ENCODE measurements at places on chromosomes 4 and X. TPM values are rescaled to one million over a fixed set of nuclear protein-coding genes. Genes with fewer than 3 reads are reported as not detected.

- H3K4me3 ChIP-seq = peak overlapping the region; percentile 37
- peak; percentile 19 for DNase-seq
- H3K27ac ChIP-seq = peak overlapping the region; percentile 59
- no peaks in the 10 kb centered on the region for H3K27me3 ChIP-seq
Observed at GRCh38 chr4:30802622-30803323, 82.6 kb downstream of the PCDH7 start.

DNA sequence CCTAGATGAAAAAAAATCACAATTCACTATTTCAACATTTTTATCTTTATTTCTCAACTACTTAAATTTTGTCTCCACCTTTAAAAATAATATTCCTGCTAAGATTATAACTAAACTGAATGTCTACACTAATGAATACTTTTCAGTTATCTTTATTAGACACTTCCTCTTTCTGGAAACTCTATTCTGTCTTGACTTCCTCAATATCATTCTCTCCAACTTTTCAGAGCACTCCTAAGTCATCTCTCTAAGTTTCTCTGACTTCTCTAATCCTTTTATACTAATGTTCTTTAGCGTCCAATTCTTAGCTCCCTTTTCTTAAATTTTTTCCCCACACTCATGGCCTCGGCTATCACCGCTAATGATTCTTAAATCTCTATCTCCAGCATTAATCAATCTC lies 374.2 kb downstream of the FBXO8 start:
- H3K27me3 ChIP-seq = no peaks in the 10 kb centered on the region
- no peaks in the 10 kb centered on the region for H3K36me3 ChIP-seq
- no peak for DNase-seq
- H3K4me3 ChIP-seq = no peak overlapping the region
- no peak overlapping the region for H3K27ac ChIP-seq

- no peaks in the 10 kb centered on the region for H3K36me3 ChIP-seq
- H3K4me1 ChIP-seq = no peaks in the 10 kb centered on the region
- no peaks in the 10 kb centered on the region for H3K27me3 ChIP-seq
- H3K27ac ChIP-seq = no peak overlapping the region
- no peak overlapping the region for H3K4me3 ChIP-seq
Observed at GRCh38 chrX:63932006-63932405, 147.0 kb upstream of the ARHGEF9 start.

Gene FSTL5
- polyA plus RNA-seq = not detected

GRCh38 chr4:150746156-150746555 lies 164.2 kb downstream of the MAB21L2 start:
- H3K27me3 ChIP-seq = no peaks in the 10 kb centered on the region
- no peak overlapping the region for H3K4me3 ChIP-seq
- H3K4me1 ChIP-seq = peaks cover 15% of the 10 kb centered on the region
- DNase-seq = no peak

Gene DEFB131A
- not detected for polyA plus RNA-seq

DNA sequence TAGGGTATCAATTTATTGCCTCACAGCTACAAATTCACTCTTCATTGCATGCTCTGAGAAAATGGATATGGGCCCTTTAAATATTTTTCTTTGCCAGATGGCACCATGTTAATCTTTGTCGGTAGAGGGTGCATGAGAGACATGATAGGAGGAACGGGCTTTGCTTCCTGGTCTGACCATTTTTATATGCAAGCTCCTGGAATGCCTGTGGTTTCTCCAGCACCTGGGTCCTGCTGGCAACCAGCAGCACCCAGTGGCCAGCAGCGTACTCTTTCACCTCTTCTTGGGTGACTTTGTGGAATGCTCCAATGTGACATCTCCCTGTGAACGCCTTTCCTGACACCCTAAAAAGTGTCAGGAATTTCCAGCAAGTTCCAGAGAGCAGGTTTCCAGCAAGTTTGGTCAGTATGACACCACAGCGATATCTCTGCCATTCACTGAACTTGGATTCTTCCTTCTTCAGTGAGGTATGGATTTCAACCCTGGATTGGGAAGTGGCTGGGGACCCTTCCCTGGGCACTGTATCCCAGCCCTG lies 140.3 kb upstream of the PGRMC2 start:
- H3K36me3 ChIP-seq = no peaks in the 10 kb centered on the region
- H3K4me3 ChIP-seq = peak overlapping the region; percentile 28
- H3K27me3 ChIP-seq = no peaks in the 10 kb centered on the region

DNA sequence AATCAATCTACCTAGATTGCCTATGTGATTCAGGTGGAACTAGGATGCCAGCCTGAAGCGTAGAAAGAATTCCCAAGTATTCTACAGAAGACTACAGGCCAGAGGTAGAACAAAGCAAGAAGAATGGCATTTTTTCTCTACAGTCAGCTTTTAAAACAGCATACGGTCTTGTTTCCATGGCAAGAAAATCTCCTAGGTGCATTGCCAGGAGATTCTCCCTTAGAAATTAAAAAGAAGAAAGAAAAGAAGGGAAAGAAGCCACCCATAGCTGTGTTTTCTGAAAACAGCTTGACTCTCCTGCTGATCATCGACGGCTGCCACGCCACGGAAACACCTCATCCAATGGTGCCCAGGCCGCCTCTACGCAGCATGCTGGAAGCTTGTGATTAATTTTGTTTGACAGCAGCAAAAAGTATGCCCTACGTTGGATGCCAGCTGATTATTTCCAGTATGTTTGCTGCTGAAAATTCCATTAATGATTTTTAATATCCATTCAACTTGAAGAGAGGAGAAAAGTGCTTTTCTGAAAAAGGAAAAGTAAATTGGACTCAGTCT lies 24.1 kb downstream of the ANK2 start:
- H3K4me1 ChIP-seq = no peaks in the 10 kb centered on the region
- no peaks in the 10 kb centered on the region for H3K36me3 ChIP-seq
- no peak overlapping the region for H3K27ac ChIP-seq
- H3K4me3 ChIP-seq = no peak overlapping the region
- no peaks in the 10 kb centered on the region for H3K27me3 ChIP-seq

GRCh38 chrX:38679695-38680094 lies 118.4 kb downstream of the TSPAN7 start:
- no peak overlapping the region for H3K27ac ChIP-seq
- DNase-seq = no peak
- no peaks in the 10 kb centered on the region for H3K36me3 ChIP-seq

DNA sequence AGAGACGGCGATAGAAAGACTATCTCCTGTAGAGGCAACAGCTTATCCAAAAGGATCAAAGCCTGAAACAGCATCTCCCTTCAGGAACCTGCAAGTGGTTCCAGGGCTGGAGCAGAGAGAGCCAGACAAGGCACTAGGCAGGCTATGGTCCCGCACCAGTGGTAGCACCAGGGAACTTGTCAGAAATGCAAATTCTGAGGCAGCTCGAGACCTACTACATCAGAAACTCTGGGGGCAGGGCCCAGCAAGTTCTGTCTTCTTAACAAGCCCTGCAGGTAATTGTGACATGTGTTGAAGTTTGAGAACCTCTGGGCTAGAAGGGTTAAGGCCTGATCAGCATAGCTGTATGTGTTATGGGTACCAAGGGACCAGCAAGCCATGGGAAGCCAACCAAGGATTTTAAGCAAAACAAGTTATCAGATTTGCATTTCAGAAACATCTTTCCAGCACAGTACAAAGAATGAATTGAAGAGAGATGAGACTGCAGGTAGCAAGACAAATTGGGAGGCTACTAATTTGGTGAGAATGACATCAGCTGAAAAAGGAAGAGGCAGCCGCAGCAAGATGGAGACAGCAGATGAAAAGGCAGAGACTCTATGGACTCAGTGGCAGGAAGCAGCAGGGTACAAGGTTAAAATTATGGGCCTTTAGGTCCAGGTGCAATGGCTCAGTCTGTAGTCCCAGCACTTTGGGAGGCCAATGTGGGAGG lies 139.7 kb downstream of the TSPAN5 start:
- H3K27me3 ChIP-seq = no peaks in the 10 kb centered on the region
- peaks cover 60% of the 10 kb centered on the region for H3K4me1 ChIP-seq
- no peaks in the 10 kb centered on the region for H3K36me3 ChIP-seq
- no peak for DNase-seq

Gene TRIM61
- 0.29 TPM for polyA plus RNA-seq

DNA sequence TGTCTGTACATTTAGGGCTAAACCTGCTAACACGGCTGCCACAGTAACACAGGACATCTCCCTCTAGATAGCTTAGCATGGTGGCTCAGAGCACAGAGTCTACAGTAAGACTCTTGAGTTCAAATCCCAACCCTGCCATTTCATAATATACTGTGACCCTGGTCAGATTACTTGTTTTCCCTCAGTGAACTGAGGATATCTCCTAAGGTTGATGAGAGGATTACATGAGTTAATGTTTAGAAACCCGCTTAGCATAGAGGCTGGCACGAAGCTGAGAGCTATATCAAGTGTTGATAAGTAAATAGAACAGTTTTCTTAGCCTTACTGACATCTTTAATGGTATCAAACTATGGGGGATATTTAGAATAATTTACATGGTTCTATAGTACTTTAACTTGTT lies 37.2 kb downstream of the CASP3 start:
- H3K4me1 ChIP-seq = peaks cover 4% of the 10 kb centered on the region
- no peak overlapping the region for H3K4me3 ChIP-seq
- DNase-seq = no peak
- no peaks in the 10 kb centered on the region for H3K36me3 ChIP-seq
- no peaks in the 10 kb centered on the region for H3K27me3 ChIP-seq

Gene CENPE
- polyA plus RNA-seq = 6.1 TPM

GRCh38 chr4:154230091-154230490 lies 261.5 kb downstream of the DCHS2 start:
- DNase-seq = no peak
- no peak overlapping the region for H3K27ac ChIP-seq
- H3K4me3 ChIP-seq = no peak overlapping the region
- no peaks in the 10 kb centered on the region for H3K4me1 ChIP-seq
- no peaks in the 10 kb centered on the region for H3K27me3 ChIP-seq
- H3K36me3 ChIP-seq = no peaks in the 10 kb centered on the region

DNA sequence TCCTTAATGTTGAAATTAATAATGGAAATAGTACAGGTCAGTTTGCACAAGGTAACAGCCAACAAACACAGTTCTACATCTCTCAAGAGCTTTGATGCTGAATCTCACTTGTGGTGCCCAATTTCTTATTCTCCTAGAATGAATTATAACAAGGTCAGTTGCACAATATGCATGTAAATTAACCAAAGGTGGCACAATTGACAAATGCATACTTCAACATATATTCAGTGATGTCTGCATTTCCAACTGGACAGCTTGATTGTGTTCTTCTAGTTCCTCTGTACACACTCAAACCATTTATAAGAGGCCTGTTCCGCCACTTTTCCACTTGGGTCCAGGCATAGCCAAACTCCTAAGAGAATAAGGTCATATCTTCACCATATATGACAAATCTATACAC lies 210.3 kb upstream of the EPHA5 start:
- no peaks in the 10 kb centered on the region for H3K36me3 ChIP-seq
- no peak for DNase-seq
- no peak overlapping the region for H3K4me3 ChIP-seq

Gene CDKL2
- 0.64 TPM for polyA plus RNA-seq

GRCh38 chr4:6427439-6428090 lies 44.8 kb downstream of the PPP2R2C start:
- no peaks in the 10 kb centered on the region for H3K36me3 ChIP-seq
- H3K4me1 ChIP-seq = no peaks in the 10 kb centered on the region
- DNase-seq = no peak
- H3K4me3 ChIP-seq = no peak overlapping the region
- H3K27me3 ChIP-seq = no peaks in the 10 kb centered on the region

Gene RNF128
- 14.7 TPM for polyA plus RNA-seq

DNA sequence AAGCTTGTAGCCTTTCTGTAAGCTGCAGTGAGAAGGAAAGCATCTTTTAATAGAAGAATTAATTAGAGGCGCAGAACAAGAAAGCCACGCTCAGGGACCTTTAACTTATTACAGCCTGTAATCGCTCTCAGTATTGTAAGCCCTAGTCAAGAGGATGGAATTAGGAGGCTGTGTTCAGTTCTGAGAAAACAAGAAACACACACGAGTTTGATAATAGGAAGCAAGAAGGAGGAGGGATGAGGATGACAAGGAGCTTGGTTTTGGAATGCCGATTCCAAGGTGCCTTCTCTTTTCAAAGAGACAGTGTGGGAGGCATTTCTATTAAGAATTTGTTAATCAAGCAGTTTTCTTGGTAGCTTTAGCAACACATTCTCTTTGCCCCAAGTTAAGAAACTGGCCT lies 69.3 kb downstream of the NYX start:
- no peaks in the 10 kb centered on the region for H3K27me3 ChIP-seq
- no peak overlapping the region for H3K4me3 ChIP-seq
- DNase-seq = no peak
- H3K36me3 ChIP-seq = no peaks in the 10 kb centered on the region

DNA sequence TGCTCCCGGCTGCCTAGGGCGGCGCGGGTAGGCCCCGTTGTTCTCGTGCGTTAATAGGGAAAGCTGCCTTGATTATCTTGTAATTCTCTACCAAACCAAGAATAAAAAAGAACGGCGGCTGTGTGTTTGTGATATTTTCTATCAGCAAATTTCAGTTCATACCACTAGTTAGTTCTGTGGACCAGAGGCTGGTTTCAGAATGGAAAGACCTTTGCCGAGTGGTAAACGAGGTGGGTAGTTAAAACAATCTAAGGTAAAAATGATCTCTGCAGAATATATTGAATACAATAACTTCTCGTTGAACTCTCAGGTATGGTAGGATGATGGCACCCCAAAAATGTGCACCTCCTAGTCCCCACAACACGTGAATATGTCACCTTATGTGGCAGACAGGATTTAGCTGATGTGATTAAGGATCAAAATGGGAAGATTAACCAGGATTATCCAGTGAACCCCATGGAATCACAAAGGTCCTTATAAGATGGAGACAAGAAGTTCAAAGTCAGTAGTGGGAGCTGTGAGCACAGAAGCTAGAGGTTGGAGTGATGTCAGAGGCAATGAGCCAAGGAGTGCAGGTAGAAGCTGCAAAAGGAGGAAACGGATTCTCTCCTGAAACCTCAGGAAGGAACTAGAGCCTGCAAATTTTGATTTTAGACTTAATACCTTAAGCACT lies 574 bp upstream of the CFAP97 start:
- no peaks in the 10 kb centered on the region for H3K27me3 ChIP-seq
- peak overlapping the region; percentile 40 for H3K27ac ChIP-seq
- no peak for DNase-seq
- H3K36me3 ChIP-seq = no peaks in the 10 kb centered on the region
- H3K4me3 ChIP-seq = peak overlapping the region; percentile 89

- DNase-seq = peak; percentile 9
- H3K36me3 ChIP-seq = no peaks in the 10 kb centered on the region
- no peak overlapping the region for H3K27ac ChIP-seq
Observed at GRCh38 chrX:120308959-120309872, 2.0 kb downstream of the TMEM255A start.

DNA sequence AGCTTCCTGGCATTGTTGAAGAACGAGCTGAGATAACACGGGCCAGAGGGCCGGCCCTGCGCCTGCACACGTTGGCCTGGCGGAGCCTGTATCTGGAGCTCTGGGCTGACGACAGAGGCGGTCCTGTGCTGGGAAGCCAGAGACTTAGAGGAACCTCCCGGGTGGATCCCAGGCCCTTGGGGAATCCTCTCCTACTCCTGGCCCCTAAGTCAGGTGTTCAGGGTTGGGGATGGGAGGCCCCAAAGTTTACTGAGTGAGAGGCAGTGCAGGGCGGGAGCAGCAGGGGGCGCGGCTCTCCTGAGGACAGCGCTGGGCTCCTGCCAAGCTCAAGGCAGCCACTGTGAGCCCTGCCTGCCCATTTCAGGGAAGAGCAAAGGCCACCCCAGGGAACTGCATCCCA lies 2.5 kb upstream of the HTRA3 start:
- DNase-seq = no peak
- no peaks in the 10 kb centered on the region for H3K4me1 ChIP-seq
- no peak overlapping the region for H3K4me3 ChIP-seq
- H3K27me3 ChIP-seq = peaks cover 37% of the 10 kb centered on the region

Gene APBB2
- polyA plus RNA-seq = 57.3 TPM

Gene SRPX
- 166 TPM for polyA plus RNA-seq

All from keratinocyte (primary cell).